ENCODE measurements at places on chromosomes 3 and 15.
A peak's percentile ranks its signal among the peaks of the same experiment; 100 is the strongest.

DNA sequence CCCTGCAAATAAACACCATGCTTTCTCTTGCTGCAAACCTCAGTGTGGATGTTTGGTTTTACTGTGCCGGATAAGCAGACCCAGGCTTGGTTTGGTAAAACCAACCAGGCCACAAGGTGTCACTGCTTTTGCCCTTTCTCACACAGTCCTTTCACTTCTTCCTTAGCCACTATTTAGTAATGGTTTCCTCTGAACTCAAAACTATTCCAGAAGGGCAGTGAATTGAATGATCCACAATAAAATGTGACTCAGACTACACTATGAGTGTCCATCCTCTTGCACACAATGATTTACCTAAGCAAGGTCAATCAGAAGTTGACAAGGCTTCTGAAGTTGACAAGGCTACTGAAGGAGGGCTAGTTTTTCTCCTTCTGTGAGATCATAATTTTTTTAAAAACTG lies 552.4 kb upstream of the CCDC54 start:
- no peak for DNase-seq

DNA sequence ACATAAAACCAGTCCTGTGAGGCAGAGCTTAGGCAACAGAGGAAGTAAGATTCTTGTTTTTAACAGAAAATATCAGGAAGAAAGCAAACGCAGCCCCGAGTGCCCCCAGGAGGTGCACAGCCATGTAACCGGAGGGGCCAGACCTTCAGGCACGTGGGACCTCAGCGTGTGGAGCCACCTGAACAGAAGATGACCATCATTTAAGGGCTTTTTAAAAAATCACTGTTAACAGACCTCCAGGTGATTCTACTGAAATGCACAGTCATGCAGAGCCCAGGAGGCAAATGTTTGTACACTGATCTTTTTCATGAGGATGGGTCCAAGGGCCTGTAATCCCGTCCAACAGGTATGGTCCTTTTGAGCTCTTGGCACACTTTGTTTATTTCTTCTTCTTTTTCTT lies 38.8 kb downstream of the SPG21 start:
- no peak for DNase-seq

- DNase-seq: no peak
Observed at GRCh38 chr3:64651303-64651702, 36.5 kb downstream of the ADAMTS9 start.

GRCh38 chr3:77259694-77260093 lies 219.8 kb downstream of the ROBO2 start:
- peak; percentile 92 for DNase-seq

DNA sequence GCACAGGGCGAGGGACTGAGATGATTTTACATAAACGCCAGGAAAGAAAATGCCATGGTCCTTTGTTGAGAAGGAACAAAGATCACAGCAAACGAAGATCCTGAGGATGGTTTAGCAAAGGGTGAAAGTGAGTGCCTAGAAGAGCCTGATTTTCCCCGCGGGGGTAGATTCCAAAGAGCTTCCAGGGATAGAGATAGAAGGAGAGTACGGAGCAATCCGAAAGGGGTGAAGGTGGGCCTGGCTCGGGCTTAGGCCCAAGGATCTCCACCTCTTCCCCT lies 977 bp downstream of the CDC25A start:
- DNase-seq: no peak

- no peak for DNase-seq
Observed at GRCh38 chr3:183819831-183820230, 5.5 kb downstream of the MAP6D1 start.

- DNase-seq: no peak
Observed at GRCh38 chr15:51283026-51283425, 55.4 kb downstream of the CYP19A1 start.

DNA sequence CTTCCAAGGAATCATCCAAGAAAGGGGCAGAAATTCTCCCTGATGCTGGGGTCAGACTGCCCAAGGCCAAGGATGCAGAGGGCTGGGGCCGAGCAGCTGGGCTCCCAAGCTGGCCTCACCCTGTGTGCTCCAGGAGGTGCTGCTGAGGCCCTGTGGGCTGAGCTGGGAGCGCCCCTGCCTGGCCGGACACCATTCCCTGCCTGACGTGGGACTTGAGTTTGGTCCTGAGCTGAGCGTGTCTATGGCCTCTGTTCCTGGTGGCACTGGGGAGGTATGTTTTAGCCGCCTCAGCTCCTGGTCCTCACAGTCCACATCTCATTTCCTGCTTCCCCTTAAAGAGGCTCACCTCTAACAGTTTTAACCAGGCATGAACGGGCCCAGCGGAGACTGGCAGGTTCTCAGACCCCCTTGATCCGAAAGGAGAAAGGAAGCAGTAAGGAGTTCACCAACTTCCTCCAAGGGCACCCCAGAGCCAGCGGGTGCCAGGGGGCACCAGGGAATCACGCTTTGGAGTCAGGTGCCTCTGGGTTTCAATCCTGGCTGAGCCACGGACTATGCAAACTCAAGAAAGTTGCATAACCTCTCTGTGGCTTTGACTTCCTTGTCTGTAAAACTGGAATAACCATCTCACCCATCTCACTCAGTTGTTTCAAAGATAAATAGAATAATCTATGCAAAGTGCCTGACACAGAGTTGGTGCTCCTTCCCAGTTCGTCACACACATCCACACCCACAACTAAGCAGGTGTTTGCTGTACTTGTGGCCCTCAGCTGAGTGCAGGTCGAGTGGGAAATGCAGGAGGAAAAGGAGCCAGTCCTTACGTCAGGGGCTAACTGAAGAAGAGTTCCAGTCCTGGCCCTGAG lies 48.6 kb downstream of the SLC12A8 start:
- DNase-seq: peak; percentile 32

- DNase-seq: no peak
Observed at GRCh38 chr3:72316501-72317279, 531.6 kb downstream of the SHQ1 start.
